Dermis microvascular lymphatic vessel endothelial cell (primary cell): ENCODE measurements at places on chromosomes 1 and 21. TPM values are rescaled to one million over a fixed set of nuclear protein-coding genes. Genes with fewer than 3 reads are reported as not detected.

Gene RIMKLA
- under 0.01 TPM in 2 replicates for total RNA-seq

Gene TSSK3
- 0.13 and 0.26 TPM in 2 replicates for total RNA-seq

Gene POMGNT1
- 26.6 and 38.1 TPM in 2 replicates for total RNA-seq

Gene CD52
- total RNA-seq = not detected in 2 replicates

Gene KCND3
- total RNA-seq = 0.13 and 0.38 TPM in 2 replicates

Gene CHD5
- total RNA-seq = under 0.01 TPM in 2 replicates

Gene RXFP4
- not detected in 2 replicates for total RNA-seq

Gene PCBP3
- 0.13 TPM in 2 replicates for total RNA-seq

Gene PLA2G2D
- total RNA-seq = not detected in 2 replicates

Gene CROCC
- total RNA-seq = 11.4 and 14.2 TPM in 2 replicates

Gene AMIGO1
- total RNA-seq = 0.64 and 1.0 TPM in 2 replicates

Gene ZBTB7B
- total RNA-seq = 6.3 and 10.6 TPM in 2 replicates

Gene MPZ
- 1.5 and 2.0 TPM in 2 replicates for total RNA-seq

Gene BGLAP
- 0.26 and 0.63 TPM in 2 replicates for total RNA-seq

Gene TIE1
- 667 and 1,206 TPM in 2 replicates for total RNA-seq

Gene LY9
- total RNA-seq = not detected in 2 replicates

Gene FMO1
- not detected in 2 replicates for total RNA-seq
